T-helper 22 cell (primary cell): ENCODE measurements at places on chromosomes 16 and 17.
A peak's percentile ranks its signal among the peaks of the same experiment; 100 is the strongest.

DNA sequence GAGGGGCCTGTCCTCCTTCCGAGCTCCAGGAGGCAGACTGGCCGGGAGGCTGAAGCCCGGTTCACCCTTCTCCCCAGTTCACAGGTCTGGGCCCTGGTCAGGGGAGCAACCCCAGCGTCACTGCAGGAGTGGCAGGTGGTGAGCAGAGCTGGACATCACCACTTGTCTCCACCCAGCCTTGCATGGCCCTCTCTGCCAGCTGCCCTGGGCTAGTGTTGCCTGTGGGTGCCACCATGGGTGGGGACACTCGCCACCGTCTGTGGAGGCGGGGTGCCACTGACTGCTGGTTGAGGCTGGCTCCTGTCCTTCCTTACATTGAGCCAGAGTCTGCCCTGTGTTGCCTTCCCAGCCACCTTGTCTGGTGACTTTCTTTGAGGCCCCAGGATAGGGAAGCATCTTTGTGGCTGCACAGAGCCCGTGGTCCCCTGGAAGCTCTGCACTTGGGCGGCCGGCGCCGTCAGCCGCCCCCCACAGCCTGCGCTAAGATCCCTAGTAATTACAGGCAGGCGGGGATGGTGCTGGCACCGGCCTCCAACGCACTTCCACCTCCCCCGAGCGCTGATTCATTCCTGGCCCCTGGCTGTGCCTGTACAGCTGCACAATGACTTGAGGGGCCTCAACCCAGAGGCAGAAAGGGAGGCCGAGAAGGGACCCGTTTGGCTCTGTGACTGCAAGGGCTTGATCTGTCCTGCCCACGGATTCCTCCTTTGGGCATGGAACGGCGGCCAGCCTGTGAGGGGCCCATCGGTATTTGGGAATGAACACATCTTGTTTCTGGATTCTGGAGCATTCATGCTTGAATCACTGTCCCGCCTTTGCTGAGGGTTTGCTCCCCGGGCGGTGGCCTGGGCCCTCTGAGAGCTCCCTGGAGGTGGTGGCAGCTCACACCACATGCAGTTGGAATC lies 5.2 kb downstream of the BAIAP2 start:
- no peak for DNase-seq

DNA sequence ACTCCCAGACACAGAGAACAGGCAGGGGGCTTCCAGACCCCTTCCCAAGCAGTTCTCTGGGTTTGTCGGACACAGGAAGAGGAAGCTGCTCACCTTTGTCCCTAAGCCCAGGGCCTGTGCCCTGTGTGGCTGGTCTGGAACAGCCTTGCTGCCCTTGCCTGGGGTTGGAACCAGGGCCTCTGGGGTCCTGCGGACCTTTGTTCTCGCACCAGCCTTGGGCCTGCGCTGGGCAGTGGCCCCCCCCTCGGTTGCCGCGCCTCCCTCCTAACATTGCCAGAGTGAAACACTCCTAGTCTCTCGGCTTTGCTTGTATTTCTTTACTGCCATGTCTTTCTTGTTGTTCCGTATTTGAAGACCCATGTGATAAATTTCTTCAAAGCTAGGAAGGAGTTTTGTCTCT lies 8.5 kb upstream of the IL17C start:
- no peak for DNase-seq

GRCh38 chr16:67555795-67556212 lies 6.5 kb upstream of the CTCF start:
- DNase-seq: no peak

DNA sequence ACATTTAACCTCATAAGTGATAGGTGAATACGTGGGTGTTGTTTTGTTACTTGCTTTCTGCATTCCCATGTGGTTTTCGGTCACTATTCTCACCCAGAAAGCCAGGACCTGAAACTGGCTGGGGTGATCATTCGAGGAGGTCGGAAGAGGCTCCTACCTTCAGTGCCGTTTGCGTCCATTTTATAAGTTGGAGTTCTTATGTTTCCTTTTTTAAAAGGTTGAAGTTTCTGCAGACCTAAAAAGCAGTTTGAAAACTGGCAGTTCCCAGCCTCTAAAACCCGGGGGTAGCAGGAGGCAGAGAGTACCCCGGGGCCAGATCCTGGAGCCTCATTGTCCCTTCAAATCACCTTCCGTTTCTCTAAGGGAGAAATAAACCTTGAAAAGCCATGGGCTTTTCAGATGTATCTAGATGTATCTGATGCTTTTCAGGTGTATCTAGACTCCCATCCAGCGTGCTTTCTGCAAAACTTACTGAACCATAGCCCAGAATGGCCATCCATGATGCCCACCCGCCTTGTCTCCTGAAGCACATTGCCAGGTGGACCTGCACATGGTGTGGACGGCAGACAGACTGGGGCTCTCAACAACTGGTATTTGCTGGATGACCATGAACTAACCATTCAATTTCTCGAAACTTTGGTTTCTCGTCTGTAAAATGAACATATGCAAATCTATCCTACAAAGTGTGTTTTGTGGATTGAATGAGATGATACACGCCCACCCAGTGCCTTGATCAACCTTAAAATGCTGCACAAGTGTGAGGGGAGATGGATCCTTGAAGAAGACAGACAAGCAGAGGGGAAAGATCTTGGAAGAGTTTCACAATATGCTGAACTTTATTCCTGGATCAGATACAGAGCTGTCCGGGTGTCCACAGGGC lies 1.3 kb downstream of the NLRC5 start:
- DNase-seq: no peak

- DNase-seq: peak; percentile 86
Measured at GRCh38 chr17:66191593-66192377, at the start of gene CEP112. TSS of gene CEP112 (minus strand) at chr17:66192133.

DNA sequence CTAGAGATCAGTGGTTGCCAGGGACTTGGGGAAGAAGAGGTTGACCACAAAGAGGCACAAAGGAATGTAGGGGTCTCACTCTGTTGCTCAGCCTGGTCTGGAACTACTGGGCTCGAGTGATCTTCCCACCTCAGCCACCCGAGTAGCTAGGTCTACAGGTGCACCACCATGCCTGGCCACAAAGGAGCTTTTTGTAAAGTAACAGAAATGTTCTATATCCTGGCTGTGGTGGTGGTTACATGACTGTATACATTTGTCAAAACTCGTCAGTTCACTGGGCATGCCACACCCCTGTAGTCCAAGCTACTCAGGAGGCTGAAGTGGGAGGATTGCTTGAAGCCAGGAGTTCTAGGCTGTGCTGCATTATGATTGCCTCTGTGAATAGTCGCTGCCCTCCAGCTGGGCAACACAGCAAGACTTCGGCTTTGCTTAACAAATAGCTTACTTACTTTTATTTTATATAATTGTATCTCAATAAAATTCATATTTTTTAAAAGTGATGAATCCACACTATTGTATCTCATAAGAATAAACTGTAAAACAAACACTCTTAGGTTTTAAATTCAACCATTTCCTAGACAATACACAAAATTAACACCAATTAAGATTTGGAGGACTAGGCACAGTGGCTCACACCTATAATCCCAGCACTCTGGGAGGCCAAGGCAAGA lies 5.0 kb downstream of the SKA2 start:
- DNase-seq: no peak
